ENCODE measurements at places on chromosomes 5 and 9. TPM values are rescaled to one million over a fixed set of nuclear protein-coding genes. Genes with fewer than 3 reads are reported as not detected.
A peak's percentile ranks its signal among the peaks of the same experiment; 100 is the strongest.

DNA sequence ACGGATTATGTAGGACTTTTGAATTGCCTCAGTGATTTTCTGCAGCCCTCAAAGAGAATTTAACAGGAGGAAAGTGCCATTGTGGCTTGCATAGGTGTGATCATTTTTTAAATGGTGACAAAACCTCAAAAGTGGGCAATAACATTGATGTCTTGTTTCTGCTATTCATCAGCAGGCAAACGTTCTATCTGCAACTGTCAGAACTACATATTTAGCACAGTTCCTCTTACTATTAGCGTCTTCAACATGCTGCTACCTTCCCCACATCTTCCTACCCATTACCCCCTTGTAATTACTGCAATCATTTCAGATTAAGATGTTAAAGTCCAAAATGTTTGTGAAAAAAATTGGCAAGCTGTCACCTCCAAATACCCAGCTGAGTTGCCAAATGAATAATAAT, 254.6 kb downstream of the SMARCA2 start:
- no peak for DNase-seq

- DNase-seq, result no peak
Observed at GRCh38 chr5:38799556-38800377, 46.0 kb upstream of the OSMR start.

DNA sequence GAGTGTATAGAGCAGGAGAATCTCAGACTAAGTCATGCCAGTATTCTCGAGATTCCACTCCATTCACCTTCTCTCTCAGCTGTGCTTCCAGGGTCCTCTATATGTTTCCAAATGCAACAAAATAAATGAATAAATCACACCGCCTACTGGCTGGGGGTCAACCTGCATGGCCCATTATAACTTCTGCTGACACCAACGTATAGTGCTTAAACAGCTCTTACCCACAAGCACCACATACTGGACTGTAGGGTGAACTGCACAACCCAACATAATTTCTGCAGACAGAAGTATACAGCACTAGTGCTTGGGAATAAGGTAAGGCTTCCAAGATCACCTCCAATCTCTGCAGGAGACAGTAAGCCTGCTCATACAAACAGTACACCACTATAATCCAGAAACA, 33.1 kb upstream of the HTR4 start:
- DNase-seq, result no peak

RPP25L gene
- polyA plus RNA-seq, result 14.8 TPM

- DNase-seq, result no peak
Observed at GRCh38 chr5:72035831-72036230, 71.4 kb upstream of the MAP1B start.

DNA sequence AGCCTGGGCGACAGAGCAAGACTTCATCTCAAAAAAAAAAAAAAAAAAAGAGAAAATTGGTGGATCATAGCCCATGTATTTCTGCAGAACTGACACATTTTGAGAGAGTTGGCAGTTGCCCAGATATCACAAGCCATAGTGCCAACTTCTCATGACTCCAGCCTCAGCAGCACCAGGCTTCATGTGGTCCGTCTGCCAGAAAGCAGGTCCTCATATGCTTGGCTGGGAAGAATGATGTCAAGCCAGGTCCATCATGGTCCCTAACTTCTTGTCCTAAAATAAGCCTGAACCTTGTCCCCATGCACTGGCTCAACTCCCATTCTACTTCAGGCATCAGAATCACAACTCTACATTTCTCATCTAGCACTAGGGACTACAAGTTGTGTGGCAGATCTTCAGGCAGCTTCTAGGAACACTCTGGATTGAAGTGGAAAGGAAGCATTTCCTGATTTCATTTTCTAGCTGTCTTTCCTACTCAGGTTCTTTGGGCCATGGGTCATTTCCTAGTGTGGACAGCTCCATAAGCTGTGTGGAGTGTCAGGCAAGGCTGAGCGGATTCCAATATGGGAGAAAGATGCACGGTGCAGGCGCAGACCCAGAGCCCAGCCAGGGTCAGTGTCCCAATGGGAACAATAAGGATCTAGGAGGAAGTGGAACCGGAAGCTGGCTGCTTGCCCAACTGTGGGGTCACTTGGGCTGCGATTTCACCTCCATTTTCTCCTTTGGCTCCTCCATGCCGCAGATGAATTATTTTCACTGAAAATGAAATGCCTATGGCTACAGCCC, 90.1 kb downstream of the LMNB1 start:
- no peak for DNase-seq

- no peak for DNase-seq
Observed at GRCh38 chr9:13083963-13084528, 195.4 kb downstream of the MPDZ start.

GRCh38 chr5:43543434-43543833, 13.4 kb downstream of the PAIP1 start:
- DNase-seq, result no peak

MRPL41 gene
- polyA plus RNA-seq, result 54.6 TPM

LRRC14B gene
- 0.06 TPM for polyA plus RNA-seq

DNA sequence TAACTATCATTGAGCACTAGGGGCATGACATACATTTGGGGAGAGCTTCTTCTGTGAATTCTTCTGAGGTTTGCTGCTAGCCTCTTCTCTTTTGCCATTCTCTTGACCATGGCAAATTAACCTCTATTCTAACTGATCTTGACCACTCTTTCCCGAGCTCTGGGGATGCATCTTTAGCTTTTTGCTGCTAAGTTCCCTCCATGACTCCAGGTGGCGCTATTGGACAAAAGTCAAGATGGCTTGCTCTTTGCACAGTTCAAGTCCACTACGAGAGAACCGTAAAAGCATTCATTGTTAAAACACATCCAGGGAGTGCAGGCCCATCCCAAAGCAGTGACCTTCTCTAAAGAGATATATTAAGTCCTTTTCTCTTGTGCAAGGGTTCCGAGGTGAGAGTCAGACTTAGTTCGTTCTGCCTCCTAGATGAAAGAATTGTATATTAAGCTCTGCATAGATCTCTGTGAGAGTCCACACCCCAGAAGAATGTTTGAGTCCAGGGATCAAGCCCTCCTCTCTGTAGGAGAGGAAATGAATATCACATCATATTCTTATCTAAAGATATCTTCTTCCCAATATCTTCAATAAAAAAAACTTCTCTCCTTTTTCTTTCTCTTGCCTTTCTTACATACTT, 1152.9 kb upstream of the CDH6 start:
- DNase-seq, result no peak

EMB gene
- 43.3 TPM for polyA plus RNA-seq

TLX3 gene
- not detected for polyA plus RNA-seq

GRCh38 chr5:78755822-78756429, 107.4 kb upstream of the LHFPL2 start:
- no peak for DNase-seq

ZNF782 gene
- polyA plus RNA-seq, result 1.7 TPM

GRCh38 chr5:122352331-122352730, 40.3 kb downstream of the SNCAIP start:
- DNase-seq, result no peak

MCC gene
- polyA plus RNA-seq, result 0.13 TPM

DNA sequence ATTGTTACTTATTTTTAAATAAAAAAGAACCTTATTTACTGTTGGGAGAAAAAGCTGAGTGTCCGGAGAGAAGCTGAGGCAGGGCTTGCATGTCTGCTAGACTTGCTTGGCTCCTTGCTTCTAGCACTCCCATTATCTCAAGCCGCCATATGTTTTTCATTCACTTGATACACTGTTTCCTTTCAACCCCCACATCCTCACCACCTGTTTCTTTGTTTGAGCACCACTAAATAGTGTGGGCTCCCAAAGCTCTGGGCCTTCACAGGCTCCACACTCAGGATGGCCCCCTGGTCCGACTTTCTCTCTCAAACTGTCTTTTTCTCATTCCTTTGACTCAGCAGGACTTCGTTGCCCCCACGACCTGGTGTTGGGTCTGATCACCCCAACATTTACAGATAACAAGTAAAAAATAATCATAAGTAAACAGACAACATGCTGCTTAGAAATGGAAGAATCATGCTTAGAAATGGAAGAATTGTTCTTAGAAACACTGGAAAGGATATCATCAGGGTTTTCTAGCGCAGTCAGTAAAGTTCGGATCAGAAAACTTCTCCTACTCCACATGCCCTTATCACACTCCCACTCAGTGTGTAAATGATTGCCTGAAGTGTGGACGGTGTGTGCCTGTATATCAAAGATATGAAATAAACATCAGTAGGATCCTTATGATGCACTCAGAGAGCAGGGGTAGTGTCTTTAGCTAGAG, 58.5 kb downstream of the APTX start:
- no peak for DNase-seq

DNA sequence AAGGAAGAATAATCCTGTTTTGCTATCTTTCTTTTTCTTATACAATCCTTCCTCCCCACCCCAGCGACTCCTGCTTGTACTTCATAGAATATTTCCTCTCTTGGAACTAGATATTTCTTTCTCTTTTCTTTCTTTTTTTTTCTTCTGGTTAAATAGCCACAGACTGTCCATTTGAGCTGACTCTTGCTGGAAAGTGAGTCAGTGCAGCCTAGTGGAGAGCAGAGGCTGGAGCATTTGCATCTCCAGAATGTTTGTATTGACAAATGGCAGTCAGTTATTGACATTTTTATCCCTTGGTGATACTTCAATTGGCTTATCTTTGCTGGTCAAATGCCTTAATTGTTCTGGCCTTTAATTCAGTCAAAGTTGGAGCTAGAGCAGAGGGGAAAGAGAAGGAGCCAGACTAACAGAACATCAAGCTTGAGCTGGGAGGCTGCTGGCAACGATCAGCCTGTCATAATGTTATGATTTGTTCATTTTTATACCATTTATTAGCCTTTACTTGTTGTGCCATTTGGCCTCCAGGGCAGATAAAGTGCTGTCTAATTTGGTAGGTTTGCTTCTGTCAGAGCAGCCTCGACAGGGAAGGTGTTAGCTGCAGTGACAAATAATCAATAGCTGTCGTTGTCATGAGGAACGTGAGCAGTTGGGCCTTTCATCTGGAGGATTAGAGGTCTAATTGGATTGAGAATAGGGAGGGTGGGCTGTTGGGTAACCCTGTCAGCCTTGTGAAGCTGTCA, 69.0 kb downstream of the INVS start:
- DNase-seq, result no peak

DNA sequence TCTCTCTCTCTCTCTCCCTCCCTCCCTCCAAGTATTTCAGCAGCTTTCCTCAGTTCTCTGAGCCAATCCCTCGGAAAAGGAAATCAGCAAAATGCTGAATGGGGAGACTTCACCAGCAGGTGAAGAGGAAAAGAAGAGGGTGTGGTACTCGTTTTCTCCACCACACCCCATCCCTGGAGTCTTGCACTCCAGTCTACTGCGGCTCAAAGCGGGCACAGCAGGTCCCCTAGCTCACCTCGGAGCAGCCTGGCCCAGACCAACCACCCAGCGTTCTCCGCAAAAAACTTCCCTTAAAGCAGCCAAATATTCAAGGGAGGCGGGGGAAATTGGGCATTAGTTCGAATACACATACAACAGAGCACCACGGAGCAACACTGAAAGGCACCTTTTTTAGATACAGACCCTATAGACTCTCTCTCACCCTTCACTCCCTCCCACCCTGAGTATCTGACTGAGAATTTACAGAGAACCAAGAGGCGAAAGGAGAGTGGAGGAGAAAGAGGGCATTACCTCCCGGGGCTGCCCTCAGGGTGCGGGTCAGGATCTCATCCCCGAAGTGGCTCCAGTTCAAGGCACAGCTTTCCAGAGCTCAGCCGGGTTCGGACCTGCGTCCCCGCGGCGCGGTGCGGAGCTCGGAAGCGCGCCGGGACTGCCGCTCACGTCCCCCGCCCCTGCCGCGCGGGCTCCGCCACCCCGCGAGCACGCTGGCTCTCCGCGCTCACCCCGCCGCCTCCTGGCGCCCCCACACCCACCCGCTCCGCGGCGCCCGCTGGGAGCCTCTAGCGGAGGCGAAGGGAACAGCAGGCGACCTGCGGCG, 1638.5 kb upstream of the C9orf72 start:
- peak; percentile 29 for DNase-seq

EIF4E1B gene
- polyA plus RNA-seq, result not detected

OBP2B gene
- not detected for polyA plus RNA-seq

PLCXD3 gene
- polyA plus RNA-seq, result not detected

DNA sequence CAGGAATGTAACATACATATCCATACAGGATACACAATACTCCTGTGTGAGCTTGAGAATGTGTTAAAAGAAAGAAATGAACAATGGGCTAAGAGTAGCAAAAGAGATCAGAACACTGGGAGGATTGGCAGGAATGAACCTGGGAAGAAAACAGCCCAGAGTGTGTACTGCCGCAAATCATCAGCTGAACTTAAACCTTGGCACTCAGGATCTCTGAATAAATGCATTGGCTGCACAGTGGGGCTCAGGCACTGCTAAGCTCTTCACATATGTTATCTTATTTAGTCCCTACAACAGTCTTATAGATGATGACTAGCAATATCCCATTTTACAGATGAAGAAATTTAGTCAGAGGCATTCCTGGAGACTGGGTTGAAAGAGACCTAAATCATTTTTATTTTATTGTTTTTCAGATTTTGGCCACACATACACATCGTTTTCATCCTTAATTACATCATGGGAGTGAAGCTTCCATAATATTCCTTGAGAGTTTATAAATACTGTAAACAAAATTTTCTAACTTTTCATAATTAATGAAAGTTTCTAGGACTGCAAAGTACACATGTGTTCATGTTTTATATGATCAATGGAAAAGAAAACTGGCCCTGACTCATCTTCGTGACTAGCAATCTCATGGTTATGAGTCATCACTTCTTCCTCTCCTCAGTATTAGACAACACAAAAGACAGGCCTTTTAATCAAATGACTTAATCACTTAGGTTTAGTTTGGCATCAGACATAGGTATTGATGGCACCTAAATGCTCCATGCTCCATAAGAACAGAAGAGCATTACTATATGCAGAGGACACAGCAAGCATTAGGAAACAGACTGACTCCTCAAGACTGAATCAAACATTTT, 59.2 kb downstream of the CDH18 start:
- no peak for DNase-seq

DNA sequence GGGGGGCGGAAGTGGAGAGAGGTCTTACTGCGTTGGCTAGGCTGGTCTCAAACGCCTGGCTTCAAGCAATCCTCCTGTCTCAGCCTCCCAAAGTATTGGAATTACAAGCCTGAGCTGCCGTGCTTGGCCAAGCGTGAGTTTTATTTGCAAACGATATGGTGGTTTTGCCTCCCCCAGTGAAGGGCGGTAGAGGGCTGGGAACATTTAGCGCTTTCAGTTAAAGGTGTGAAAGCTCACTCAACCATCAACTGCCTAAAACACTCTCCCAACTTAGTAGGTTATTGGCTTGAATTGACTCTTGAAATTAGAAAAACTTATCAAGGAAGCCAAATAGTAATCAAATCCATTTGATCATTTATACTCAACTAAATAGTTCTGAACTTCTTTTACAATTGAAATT, 156.3 kb downstream of the ESM1 start:
- DNase-seq, result peak; percentile 15

DNA sequence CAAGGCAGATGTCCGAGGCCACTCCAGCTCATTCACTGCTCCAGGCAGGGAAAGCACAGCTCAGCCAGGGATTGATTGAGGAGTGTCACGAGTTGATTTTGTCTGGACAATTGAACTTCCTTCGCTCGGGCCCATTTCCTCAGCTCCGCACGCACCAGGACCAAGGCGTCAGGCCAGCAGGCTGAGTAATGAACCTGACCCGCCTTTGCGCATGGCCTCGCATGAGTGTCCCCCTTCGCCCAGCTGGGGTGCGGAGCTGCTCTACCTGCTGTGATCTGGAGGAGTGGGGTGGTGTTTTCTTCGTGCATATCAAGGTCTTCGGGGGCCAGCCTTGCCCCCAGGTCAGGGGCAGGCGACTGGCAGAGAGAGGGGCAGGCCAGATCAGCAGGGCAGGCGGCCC, 44.0 kb downstream of the VAV2 start:
- DNase-seq, result no peak

GRCh38 chr9:136336156-136336870, 9.0 kb downstream of the GPSM1 start:
- DNase-seq, result no peak

- DNase-seq, result peak; percentile 61
Observed at GRCh38 chr5:96997265-96997859, 61.5 kb downstream of the LNPEP start.

All from B cell (primary cell).